ENCODE measurements at places on chromosomes 7 and 10. TPM values are rescaled to one million over a fixed set of nuclear protein-coding genes. Genes with fewer than 3 reads are reported as not detected.

DNA sequence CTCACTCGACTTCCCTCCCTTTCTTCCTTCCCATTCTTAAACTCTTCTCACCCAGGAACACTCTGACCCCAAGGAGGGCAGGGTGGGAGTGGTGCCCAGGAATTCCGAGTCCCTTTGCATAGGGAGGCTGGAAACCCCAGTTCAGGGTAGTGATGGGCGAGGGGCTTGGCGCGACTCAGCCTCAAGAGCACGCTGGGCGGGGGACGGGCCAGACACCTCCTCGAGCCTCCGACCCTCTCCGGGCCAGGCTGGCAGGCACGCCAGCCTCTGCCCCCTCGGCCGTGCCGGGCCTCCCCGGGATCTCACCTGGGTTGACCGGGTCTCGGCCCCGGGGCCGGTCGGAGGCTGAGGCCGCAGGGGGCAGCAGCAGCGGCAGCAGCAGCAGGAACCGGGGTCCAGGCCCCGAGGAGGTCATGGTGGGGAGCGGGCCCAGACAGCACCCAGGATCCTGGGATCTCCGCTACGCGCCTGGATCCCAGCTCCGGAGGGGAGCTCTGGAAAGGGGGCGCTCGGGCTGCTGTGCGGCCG, 457 bp downstream of the PLOD3 start:
- peak; percentile 58 for DNase-seq

GRCh38 chr10:15843695-15844094, 16.6 kb downstream of the MINDY3 start:
- no peak for DNase-seq

DNA sequence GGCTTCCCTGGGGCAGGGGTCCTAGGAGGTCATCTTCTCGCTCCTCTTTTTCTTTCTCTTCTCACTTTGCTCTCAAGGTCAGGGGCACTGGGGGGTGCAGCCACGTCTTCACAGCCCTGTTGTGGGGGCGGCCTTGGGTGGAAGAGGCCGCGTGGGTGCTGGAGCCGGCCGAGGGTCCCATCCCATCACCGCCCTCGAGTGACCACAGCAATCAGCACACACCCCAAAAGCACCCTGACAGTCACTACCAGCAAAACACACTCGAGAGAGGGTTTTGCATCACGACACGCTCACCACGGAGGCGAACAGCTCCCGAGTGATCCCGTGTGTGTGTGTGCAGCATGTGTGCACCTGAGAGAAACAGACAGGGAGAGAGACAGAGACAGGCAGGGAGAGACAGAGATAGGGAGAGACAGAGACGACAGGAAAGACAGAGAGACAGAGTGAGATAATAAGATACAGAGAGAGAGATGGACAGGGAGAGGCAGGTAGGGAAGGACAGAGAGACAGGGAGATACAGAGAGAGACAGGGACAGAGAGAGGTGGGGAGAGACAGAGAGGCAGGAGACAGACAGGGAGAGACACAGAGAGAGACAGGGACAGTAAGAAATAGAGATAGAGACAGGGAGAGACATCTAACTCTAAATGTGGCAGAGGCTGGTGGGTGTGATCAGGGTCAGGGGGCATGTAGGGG, 100.9 kb downstream of the WDR37 start:
- DNase-seq, result no peak

Gene ARPC1A
- 246 TPM for polyA plus RNA-seq

DNA sequence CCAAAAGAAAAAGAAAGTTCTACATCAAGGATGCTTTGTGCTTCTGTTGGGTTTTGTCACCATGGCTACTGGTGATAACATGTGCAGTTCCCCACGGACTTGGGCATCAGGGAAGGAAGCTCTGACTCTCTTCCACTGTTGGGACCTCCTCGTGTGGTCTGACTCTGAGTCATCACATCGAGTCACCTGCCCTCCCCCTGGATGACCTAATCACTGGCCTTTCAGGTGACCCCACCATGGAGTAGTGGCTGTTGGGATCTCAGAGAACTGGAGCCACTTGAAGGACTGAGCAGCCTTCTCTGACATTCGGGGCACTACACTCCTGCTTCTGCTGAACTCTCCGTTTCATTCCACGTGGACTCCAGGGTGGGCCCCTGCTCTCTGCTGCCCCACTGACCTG, 60.8 kb upstream of the DOCK1 start:
- no peak for DNase-seq

Gene PDZD7
- 1.7 TPM for polyA plus RNA-seq

- DNase-seq, result no peak
Measured at GRCh38 chr10:91054325-91054724, 133.4 kb upstream of the ANKRD1 start.

- no peak for DNase-seq
Measured at GRCh38 chr7:130149281-130150139, 55.7 kb downstream of the TMEM209 start.

Gene SEMA4G
- polyA plus RNA-seq, result 5.3 TPM

Gene SCART1
- not detected for polyA plus RNA-seq

DNA sequence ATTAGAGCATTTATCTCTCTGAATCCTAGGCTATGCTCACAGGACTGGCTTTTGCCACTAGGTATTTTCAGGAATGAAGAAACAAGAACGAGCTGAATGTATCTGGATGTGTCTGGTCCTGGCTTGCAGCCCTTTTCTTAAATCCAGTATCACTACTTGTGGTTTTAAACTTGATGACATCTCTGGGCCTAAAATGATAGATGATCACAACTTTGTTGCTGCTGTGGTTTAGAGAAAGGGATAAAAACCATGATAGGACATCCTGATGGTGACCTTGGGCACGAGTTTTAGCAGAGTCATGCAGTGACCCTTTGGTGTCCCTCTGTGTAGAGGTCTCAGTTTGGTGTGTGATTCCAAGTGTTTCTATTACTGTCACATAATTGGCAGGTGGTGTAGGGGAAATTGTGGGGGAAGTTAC, 31.7 kb upstream of the SEMA3C start:
- no peak for DNase-seq

- DNase-seq, result no peak
Measured at GRCh38 chr10:77639756-77640155, 2.1 kb upstream of the KCNMA1 start.

GRCh38 chr10:33982995-33983394, 648.5 kb upstream of the NRP1 start:
- no peak for DNase-seq

DNA sequence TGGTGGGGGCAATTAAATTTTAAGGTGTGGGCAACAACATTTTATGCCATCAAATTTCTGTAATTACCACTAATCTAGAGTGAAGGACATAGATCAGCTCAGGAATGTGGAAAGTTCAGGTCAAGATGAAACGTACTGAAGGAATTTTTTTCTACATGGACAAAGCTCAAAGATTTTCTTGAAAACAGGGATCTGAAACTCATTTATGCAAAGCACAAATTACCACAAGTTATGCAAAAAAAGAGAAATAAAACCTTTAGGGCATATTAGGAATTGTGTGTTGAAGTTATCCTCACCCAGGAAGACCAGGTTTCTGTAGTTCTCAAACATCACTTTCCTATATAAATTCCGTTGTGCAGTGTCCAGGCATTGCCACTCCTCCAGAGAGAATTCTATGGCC, 18.9 kb downstream of the ZNF680 start:
- DNase-seq, result no peak

Gene TRIM74
- not detected for polyA plus RNA-seq

Gene HHEX
- polyA plus RNA-seq, result 2.0 TPM

All from GM23338 (cell line).